ENCODE measurements at places on chromosomes 1 and 21. TPM values are rescaled to one million over a fixed set of nuclear protein-coding genes. Genes with fewer than 3 reads are reported as not detected.

Gene FCAMR
- total RNA-seq = not detected

Gene CD52
- total RNA-seq = 10.7 TPM

Gene KCNK1
- 4.1 TPM for total RNA-seq

Gene TAS1R1
- not detected for total RNA-seq

Gene HSD3B2
- total RNA-seq = 1.8 TPM

Gene LCE1C
- total RNA-seq = not detected

DNA sequence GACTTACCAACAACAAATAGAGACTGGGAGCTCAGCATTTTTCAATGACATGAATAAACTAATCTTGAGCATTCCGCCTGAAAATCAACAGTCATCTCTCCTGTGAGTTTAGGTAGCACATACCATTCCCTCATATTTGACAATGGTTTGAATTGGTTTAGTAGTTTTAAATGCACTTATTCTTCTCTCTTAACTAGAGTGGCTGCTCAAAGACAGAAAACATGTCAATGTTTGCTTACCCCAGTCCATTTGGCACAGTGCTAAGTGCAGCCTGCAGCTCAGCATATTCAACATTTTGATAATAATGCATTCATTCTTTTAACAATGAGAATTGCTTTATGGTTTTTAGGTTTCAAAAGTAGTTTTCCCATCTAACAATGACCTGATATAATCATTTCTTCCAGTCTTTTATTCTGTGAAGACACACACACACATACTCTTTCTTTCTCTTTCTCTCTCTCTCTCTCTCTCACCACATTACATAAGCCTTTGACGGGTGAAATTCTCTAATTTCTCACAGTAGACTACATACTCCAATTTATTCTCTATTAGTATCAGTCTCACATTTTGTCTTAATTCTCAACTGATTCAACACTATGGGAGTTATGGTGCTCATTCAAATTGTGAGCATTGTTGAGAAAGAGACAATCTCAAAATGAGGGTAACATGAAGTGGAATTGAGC, 432.3 kb downstream of the LRRIQ3 start:
- DNase-seq = no peak

GRCh38 chr1:162391790-162392563, 10.4 kb downstream of the C1orf226 start:
- DNase-seq = peak; percentile 70

GRCh38 chr1:32718036-32718435, 15.5 kb upstream of the SYNC start:
- no peak for DNase-seq

GRCh38 chr1:226479474-226479873, 69.1 kb upstream of the STUM start:
- peak; percentile 0 for DNase-seq

DNA sequence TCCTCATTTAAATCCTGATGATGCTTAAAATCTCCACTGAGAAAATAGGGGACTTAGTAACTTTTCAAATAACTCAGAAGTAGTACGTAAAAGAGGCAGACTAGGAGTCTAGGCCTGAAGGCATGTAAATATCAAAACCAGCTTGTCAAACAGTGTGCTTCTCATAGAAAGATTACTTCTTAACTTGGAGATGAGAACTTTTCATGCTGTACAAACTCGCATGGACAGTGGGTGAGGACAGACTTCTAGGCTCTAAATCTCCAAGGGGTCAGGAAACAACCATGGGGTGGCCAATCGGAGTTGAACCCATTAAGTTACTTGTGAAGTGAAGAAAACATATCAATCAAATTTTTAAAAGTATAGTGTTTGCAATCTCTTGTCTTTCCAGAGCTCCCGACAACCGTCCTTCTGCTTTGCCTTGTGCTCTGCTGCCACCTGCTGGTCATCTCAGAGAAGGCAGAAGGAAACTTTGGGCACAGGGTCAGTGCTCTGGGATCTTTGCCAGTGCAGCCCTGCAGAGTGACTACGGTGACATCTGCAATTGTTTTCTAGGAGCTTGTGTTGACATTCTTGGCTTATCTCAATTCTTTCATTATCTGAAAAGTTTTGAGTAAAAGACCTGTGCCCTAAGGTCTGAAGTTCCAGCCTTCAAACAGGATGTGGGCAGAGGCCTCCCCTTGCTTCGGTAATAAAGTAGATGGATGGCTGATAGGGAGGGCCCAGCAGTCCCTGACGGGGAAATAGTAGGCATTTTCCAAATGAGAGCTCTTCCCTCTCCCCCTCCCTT, 105.1 kb upstream of the PDE4B start:
- DNase-seq = peak; percentile 93

DNA sequence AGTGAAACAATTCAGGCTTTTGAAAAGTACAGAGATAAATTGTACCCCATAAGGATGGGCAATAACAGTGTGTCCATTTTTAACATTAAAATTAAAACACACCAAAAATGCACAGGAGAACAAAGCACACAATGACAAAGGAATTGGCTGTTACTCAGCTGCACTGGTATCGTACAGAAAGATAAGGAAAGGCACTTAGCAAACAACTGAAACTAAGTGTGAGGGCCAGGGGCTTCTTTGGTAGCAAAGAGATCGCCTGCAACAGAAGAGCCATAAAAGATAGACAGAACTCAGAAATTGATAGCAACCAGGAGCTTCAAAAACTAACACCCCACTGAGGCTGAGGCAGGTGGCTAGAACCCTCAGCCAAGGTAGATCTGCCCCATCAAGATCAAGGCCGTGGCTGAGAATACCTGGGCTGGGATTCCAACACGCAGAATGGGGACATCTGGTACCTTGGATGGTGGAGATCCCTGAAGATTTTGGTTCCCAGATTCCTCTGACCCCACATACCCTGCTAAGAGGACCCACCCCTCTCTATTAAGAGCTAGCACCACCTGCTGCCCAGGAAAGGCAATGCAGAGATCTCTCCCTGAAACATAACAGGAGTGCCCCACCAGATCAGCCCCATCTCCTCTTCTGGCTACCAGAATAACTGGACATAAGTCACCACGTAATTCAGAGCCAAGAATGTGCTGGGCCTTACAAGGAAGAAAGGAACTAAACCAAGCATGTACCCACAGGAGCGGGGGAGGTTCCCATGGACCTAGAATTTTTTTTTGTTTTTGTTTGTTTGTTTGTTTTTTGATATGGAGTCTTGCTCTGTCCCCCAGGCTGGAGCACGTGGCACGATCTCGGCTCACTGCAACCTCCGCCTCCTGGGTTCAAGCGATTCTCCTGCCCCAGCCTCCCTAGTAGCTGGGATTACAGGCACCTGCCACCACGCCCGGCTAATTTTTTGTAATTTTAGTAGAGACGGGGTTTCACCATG, 16.2 kb downstream of the PLEKHO1 start:
- peak; percentile 73 for DNase-seq

DNA sequence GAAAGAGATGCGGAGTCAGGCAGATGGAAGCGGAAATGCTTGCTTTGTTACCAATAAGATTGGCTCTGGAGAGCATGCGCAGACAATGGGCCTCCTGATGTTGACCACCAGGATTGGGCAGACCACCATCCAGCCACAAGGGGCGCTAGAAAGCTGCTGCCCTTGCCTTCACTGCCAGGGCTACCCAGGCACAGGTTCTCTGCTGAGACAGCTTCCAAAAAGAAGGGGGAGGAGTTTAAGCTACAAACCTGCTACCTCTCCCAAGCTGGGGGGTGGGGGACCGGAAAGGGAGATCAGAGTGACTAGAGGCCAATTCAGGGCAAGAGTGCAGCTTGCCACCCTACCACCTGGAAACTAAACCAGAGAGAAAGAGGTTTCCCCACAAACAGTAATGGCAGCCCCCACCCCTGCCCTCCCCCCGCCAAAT, 369.7 kb downstream of the RRAGC start:
- DNase-seq = no peak

DNA sequence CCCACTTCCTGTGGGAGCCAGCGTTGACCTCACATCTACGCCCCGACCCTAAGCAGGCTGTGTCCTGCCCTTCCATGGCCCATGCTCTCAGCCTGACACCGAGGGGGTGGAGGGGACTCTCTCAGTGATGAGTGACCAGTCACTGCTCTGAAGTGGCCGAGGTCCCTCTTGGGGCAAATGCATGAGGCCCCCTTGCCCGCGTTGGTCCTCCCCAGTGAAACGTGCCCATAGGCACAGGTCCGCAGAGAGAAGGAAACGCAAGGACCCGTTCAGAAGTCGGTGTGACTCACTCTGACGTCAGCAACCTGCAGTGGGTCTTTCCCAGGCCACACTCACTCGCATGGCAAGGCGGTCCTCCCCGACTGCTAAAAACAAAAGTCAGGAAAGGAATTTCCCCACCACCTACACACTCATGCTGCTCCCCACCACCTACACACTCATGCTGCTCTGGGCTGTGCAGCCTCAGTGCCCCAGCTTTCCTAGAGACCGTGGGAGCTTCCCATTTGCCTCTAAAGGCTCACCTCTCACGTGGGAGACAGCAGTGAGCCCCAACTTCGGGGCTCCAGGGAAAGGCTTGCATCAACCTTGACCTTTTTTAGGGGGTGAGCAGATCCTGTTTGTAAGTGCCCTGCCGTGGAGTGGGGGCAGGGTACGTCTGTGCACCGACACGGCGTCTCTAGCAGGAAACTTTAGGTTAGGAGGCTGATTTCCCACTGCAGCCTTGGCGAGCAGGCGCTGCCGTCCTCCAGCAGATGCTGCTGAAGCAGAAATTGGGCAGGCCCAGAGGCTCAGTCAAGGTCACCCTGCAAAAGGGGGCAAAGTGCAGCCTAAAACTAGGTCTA, 11.4 kb downstream of the UBASH3A start:
- DNase-seq = peak; percentile 43

GRCh38 chr1:10642403-10643080, 153.9 kb downstream of the CASZ1 start:
- DNase-seq = no peak

GRCh38 chr1:162397943-162398560, 13.9 kb downstream of the SH2D1B start:
- DNase-seq = no peak

Data from stomach (tissue), 19 donors.